T1000 (cell line): ENCODE measurements at places on chromosomes 3 and 15.

DNA sequence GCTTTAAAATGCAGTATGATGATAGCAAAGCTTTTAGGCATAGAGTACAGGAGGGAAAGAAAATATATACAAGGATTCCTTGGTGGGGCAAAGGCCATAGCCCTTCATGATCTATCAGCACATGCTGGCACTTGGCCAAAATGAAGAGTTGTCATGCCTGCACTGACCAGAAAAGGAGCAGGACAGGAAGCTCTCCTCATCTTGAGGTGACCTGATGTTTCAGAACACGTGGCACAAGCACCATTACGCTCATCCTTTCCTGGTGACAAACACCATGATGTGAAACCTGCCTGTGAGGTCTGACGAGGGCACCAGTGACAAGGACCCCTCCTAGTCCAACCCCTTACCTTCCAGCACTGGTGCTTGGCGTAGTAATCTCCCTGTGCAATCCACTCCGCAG, 77.9 kb upstream of the DCLK3 start:
- no peak for DNase-seq

DNA sequence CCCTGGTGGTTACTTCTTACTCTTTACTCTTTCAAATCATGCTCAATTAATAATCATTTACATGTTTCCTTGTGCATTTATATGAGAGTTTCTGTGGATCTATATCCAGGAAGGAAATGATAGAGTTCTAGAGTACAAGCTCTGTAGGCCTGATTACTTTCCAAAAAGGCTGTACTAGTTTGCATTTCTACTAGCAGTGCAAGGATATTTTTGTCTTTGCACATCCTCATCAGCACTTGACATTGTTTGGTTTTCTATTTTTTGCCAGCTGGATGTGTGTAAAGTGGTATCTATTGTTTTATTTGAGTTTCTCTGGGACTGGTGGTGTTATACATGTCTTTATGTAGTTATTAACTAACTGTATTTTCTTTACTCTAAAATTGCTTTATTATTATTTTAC, 19.6 kb upstream of the SLC7A14 start:
- DNase-seq: no peak

GRCh38 chr3:138327831-138328230, 1.8 kb downstream of the NME9 start:
- DNase-seq: no peak

DNA sequence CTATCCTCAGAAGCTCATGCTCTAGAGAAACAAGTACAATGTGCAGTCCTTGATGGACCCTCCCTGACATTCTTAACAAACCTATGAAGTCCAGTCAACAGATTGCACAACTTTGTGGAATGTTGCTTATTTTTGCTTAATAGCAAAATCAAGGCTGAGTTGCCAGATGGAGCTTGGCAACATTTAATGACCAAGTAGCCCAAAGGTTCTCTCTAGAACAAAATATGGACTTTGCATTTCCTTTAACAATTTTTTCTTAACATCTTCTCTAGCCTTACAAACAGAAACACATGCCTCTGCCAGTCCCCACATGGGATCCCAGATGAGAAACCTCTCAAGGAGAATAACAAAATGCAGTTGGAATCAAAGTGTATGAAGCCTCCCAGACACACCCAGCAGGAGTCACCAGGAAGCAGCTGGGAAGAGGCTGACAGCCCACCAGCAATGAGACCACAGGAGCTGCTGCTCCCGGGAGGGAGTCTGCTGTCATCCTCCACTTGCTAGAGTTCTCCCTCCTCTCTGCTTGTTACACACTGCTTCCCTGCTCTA, 422.5 kb upstream of the CDIN1 start:
- DNase-seq: no peak

DNA sequence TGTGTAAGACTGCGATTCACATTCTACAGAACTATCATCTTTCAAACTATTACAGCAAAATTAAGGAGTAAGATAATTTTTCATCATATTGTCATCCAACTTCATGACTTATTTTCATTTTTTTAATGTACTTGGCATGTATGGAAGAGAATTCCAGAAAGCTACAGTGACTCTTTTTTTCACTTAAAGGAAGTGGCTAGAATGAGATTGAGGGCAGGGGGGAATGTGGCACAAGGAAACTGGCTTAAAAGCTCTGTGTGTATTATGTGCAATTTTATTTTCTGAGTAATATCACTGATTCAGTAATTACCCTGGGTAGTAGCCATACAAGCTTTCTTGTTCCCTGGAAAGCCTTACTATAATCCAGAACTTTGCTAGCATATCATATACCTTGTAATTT, 94.6 kb downstream of the FILIP1L start:
- DNase-seq: no peak

- DNase-seq: no peak
Observed at GRCh38 chr15:28912422-28912821, 26.6 kb downstream of the APBA2 start.

DNA sequence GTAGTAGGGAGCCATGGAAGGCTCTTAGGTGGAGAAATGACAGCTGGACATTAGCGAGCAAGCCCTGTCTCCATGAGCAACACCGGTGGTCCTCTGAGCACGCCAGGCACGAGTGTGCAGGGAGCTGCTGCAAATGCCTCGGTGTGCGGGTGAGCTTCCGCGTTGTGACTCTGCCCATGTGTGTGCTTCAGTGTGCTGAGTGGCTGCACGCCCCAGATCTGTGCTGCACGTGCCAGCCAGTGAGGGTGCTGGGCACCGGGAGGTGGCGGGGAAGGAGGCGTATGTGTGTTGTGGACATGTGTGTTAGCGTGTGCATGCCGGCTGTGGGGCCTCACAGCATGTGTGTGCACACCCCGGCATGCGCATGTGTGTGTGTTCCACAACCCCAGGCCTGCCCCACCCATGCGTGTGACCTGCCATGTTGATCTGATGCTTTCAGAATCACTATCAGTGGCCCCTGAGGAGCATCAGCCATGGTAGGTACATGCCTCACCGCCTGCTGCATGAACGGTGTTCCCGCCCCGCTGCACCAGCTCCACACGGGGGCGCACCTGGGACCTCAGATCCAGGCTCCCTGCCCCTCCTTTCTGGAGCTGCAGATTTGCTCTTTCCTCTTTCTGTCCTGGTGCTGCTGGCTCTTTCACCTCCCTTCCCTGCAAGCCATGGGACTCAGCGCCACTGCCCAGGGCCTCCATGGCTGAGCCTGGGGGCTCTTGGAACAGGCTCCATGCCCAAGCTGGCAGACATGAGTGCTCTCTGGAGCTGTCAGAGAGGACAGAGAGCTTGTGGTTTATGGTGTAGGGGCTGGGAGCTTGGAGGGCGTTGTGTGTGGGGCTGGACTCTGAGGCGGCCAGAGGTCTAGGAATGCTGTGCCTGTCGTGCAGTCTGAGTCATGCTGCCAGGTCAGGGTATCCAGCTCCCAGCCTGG, 169.4 kb downstream of the TBC1D2B start:
- DNase-seq: no peak

DNA sequence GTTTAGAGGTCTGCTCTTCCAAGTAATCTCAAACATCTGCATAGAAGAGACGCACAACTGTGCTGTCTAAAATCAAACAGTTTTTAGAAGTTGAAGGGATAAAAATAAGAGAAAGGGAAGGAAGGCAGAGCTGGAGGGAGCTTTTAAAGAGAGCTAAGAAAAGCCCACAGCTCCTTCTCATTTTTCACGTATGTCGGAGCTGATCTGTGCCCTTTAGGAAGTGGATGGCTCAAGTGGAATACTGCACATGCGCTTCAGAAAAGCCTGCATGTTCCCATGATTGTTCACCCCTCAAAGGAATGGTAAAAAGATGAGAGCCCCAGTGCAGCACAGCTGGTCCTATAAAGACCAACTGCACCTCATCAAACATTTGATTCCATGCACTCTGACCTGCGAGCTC, 207.2 kb downstream of the ADAMTS17 start:
- no peak for DNase-seq

GRCh38 chr15:93179072-93179471, 90.1 kb upstream of the RGMA start:
- no peak for DNase-seq

- DNase-seq: peak; percentile 21
Observed at GRCh38 chr3:11154036-11154952, at the start of gene HRH1. Gene HRH1 (plus strand): TSS chr3:11154493. CDS start chr3:11259038, 104,545 bp downstream.

DNA sequence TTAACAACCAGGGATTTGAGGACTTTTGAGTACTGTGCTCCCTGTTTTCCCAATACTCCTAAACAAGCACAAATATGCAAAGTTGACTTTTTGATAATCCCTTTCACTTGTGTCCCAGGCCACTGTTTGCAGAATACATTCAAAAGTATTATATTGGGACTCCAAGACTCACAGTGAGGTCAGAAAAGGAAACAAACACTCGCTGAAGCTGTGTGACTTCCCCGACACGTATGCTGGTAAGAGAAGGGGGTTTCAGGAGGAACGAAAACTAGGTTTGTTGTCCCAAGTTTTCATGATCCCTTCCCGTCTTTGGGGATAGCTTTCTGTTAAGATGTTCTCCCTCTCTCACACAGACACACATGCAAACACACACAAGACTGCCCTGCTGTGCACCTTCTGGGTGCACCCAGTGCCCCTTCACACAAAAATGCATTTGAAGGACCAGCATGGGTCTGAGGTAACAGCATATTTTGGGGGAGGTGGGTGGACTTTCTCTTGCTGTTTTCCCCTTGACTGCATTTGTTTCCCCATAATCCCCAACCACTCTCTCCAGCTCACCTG, 225.2 kb upstream of the PRICKLE2 start:
- DNase-seq: no peak

DNA sequence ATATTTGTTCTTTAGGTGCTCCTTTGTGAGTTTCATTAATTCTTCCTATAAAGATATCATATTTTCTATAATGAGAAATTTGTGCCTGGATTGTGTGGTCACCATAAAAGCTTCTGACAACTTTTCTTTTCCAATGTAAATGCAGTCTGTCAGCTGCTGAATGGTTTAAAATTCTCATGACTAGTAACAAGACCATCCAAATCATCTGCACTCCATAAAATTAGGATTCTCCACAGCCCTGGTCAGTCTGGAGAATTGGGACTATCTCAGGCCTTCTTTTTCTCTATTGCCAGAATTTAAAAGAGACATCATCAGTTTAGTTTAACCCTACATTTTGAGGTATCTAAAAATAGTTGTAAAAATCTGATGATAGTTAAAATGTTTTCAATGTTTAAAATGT, 180.9 kb downstream of the DTWD1 start:
- no peak for DNase-seq
